Bronchial epithelial cell (primary cell): ENCODE measurements at places on chromosomes 5 and 9.
A peak's percentile ranks its signal among the peaks of the same experiment; 100 is the strongest.

- no peak for DNase-seq
These were observed 42.0 kb downstream of the ARRDC3 start for GRCh38 chr5:91341154-91341553.

- DNase-seq = peak; percentile 98
These were observed 6.3 kb downstream of the RAPGEF1 start for GRCh38 chr9:131733541-131734061.

- no peak for DNase-seq
These were observed 372.9 kb downstream of the OSTF1 start for GRCh38 chr9:75461183-75461582.

GRCh38 chr9:129102791-129103594 lies 7.6 kb downstream of the CRAT start:
- DNase-seq = peak; percentile 59

DNA sequence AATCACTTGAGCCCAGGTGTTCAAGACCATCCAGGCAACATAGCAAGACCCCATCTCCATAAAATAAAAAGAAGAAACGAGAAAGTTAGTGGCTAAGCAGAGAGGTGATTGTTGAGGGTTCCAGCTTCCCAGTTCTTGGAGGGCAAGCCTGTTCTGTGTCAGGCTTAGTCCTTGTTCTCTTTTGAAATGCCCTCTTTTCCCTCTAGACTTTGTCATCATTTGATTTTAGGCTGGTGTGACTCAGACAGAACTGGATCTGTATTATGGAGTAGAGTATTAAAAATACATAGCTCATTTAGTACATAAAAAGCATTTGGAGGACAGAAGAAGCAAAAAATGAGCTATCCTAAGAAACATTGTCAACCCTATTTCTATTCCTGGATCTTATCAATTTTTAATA lies 159.4 kb downstream of the CD180 start:
- peak; percentile 55 for DNase-seq

- DNase-seq = no peak
These were observed 4.7 kb upstream of the TGFBI start for GRCh38 chr5:136023958-136024541.

DNA sequence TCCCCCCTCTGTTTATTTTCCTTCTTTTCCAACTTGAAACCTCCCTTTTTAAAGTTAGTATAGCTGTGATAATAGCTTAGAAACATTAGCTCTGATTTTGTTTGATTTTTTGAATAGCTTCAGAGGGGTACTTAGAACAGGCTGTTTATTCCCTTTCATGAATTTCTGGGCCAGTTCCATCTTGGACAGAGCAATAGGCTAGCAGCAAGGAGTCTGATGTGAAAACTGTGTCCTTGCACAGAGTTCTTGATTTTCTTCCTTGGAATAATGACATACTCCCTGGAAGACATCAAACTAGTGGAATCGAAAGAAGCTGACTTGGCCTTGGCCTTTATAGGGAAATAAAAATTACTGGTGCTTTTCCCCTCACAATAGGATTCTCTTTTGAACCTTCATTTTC lies 32.9 kb downstream of the NTRK2 start:
- DNase-seq = no peak

GRCh38 chr9:9557804-9558334 lies 1054.9 kb downstream of the PTPRD start:
- peak; percentile 4 for DNase-seq

DNA sequence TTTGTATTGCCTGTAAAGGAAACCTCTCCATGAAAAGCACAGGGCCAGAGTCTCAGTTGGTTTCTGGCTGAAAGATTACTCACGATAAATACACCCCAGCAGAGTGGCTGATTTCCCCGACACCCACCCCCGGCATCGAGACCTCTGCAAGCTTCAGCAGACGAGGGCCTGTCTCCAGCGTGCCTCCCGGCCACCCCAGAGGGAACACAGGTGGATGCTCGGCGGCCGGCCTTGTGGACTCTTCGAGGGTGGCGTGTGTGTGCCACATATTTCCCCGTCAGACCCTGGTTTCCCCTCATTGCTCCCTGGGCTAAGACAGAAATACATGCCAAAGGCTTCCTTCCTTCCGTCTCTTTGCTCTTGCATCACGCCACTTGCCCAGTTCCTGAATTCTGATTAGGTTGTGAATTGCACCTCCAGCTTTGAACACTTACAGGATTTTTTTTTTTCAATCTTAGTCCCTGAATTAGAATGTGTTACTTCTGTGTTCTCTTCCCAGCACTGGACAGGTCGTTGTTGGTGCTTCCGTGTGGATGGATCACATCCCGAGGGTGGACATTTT lies 13.6 kb downstream of the IRX1 start:
- no peak for DNase-seq
